ENCODE measurements at places on chromosomes 5 and 9.

- no peak for DNase-seq
- peak overlapping the region; percentile 19 for H3K27ac ChIP-seq
- no peak overlapping the region for H3K4me3 ChIP-seq
- H3K4me1 ChIP-seq = peaks cover 25% of the 10 kb centered on the region
Measured at GRCh38 chr9:124272118-124272517, 14.4 kb downstream of the NEK6 start.

DNA sequence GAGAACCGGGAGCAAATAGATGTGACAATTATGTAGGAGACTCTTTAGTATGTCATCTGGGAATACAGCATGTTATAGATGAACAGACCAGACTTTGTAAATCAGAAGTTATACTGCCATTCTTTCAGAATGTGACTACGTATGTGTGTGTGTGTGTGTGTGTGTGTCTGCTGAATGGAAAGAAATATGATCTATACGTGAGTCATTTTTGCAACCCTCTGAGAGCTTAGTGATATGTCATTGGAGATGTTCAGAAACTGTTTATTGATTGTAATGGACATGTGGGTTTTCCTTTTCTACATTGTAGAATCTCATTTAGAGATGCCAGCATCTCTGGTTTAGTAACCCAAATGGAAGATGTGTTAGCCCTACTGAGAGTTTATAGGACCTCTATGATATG, 731.5 kb downstream of the TLE1 start:
- peaks cover 4% of the 10 kb centered on the region for H3K4me1 ChIP-seq
- DNase-seq = no peak
- no peaks in the 10 kb centered on the region for H3K27me3 ChIP-seq
- no peak overlapping the region for H3K4me3 ChIP-seq
- no peaks in the 10 kb centered on the region for H3K36me3 ChIP-seq

DNA sequence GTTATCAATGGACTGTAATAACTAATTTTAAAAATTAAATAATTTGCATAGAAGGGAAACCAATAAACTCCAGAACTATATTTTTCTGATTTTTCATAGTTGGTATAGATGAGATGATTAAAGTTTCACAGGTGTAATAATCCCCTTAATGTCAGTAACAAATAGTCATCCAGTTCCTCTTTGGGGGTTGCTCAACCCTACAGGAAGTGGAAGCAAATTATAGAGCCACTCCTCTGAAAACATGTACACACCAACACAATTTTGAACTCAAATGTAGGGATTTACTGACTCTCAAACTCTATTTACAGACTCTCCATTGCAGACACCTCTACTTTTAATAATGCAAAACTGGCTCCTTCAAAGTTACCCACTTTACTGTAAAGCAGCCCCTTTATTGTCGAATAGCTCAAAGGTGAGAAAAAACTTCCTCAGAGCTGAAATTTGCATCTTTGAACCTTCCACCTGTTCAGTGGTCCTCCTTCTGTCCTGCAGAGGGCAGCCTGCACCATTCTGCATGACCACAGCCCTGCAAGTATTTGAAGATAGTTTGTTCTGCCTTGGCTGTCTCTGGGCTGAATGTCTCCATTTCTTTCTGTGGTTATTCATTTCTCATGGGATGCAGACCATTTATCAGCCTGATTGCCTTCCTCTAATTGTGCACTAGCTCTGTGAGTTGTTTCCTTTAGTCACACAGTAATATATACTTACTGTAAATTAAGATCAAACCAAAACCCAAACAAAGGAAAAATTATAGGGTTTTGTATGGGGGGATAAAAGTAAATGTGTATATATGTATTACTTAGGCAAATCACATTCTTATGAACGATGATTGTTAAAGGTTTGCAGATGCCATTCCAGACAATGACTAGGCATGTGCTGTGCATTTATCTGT, 383.2 kb upstream of the SGCD start:
- DNase-seq = peak; percentile 39
- no peak overlapping the region for H3K4me3 ChIP-seq
- no peaks in the 10 kb centered on the region for H3K4me1 ChIP-seq
- no peak overlapping the region for H3K27ac ChIP-seq
- H3K27me3 ChIP-seq = no peaks in the 10 kb centered on the region
- no peaks in the 10 kb centered on the region for H3K36me3 ChIP-seq

DNA sequence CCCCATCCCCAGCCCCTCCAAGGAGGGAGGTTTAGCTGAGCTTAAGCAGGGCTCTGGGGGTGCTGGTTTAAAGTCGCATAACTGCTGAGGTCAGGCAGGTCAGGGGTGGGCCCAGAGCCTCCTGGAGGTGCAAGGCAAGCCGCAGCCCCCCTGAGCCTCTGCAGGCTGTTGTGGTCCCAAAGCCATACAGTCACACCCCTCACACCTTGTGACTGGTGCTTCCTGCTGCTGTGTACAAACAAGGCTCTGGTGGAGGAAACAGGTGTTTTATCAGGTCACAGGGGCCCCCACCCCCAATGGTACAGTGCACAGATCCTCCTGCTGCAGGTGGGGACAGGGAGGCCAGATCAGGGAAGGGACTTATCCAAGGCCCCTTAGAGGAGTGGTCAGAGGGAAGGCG, 8.0 kb downstream of the TCF7 start:
- H3K4me1 ChIP-seq = peaks cover 1% of the 10 kb centered on the region
- no peak overlapping the region for H3K4me3 ChIP-seq
- H3K27ac ChIP-seq = no peak overlapping the region
- peaks cover 5% of the 10 kb centered on the region for H3K36me3 ChIP-seq
- no peaks in the 10 kb centered on the region for H3K27me3 ChIP-seq
- no peak for DNase-seq

Measured in neuronal stem cell (in vitro differentiated cells).